ENCODE measurements at places on chromosomes 13 and 19.

DNA sequence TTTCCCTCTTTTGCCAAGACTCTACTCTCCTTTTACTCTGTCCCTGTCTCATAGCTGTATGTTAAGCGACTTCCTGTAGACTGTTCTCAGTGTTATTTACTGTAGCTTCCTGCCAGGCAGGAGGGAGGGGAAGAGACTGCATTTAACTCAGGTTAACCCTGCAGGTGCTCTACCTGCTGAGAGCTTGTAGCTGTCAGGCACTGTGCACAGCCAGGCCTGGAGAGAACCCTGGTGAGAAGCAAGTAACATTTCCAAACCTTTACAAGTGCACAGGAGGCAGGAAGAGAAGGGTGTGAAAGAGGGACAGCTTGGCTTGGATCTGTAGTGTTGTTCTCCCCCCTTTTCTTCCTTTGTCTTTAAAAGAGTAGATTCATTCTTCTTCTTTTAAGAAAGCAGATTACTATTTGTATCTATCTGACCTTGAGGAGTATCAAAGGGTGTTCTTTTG, 167.1 kb downstream of the LMO7 start:
- DNase-seq, result no peak

DNA sequence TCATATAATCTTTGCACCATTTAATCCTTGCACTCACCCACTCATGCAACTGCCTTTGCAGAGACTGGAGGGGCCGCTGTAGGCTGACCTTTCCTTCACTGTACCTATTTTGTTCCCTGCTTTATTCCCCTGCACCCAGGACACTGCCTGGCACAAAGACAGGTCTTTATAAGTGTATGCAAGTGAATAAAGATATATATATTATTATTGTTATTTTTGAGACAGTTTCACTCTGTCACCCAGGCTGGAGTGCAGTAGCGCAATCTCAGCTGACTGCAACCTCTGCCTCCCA, 3.8 kb downstream of the ALOX5AP start:
- no peak for DNase-seq

DNA sequence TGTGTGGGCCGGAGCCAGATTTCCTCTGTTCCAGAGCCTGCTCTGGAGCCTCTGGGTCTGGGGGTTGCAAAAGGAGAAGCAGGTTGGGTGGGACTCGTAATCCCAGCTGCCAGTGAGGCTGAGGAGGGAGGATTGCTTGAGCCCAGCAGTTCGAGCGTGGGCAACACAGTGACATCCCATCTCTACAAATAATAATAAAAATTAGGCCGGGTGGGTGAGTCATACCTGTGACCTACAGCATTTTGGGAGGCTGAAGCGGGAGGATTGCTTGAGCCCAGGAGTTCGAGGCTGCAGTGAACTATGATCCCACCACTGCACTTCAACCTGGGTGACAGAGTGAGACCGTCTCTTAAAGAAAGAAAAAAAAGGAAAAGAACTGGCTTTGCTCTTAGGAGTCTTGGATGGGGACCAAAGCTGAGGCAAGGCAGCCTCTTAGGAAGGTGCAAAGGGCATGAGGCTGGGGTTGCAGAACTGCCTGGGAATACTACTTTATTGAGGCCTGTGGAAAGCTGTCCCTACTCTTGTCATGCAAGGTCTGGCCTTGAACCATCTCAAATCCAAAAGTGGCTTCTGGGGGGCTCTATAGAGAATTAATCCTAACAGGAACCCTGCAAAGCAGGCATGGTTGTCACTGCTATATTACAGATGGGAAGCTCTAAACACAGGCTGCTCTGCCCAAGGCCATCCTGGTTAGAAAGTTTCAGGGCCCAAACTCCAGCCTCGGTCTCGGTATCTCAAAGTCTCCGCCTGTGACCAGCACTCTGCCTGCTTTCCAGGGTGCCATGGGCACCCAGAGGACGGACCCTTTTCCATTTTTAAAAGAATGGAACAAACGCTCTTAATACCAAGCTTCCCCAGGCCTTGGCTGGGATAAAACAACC, 880 bp upstream of the C19orf12 start:
- peak; percentile 45 for DNase-seq

DNA sequence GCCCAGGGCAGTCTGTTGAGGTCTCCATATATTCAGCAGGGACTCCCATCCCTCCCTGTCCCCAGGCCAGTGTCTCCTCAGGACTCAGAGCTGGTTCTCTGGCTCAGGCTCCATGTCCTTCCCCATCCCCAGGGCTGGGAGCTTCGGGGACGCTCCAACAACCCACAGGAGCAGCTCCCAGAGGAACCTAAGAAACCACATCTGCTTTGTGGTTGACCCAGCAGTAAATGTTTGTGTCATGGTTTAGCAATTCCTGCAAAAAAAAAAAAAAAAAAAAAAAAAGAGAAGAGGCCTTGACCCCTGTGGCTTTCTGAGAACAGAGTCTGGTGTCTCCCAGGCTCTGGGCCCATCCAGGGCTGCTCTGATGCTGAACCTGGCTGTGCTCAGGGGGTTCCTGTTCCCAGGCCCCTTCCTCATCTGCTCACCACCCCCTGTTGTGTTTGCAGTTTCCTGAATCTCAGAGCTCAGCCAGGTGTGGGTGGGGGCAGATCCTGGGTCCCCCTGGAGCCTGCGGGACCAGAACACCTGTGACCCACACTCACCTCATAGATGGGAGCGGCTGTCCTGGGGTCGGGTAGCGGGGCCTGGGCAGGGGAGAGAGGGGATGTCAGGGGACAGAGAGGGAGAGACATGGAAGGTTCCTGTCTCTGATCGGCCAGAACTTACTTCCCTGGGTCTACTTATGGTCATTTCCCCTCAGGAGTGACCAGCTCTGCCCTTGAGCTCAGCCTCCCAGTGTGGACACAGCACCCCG, 25.2 kb upstream of the CEACAM1 start:
- DNase-seq, result peak; percentile 79

- DNase-seq, result peak; percentile 19
These were observed 3.8 kb upstream of the LILRA5 start for GRCh38 chr19:54316746-54317107.

- DNase-seq, result peak; percentile 24
These were observed 1.5 kb downstream of the ZIC5 start for GRCh38 chr13:99969919-99970650.
